ENCODE measurements at places on chromosomes 5 and 9.
A peak's percentile ranks its signal among the peaks of the same experiment; 100 is the strongest.

DNA sequence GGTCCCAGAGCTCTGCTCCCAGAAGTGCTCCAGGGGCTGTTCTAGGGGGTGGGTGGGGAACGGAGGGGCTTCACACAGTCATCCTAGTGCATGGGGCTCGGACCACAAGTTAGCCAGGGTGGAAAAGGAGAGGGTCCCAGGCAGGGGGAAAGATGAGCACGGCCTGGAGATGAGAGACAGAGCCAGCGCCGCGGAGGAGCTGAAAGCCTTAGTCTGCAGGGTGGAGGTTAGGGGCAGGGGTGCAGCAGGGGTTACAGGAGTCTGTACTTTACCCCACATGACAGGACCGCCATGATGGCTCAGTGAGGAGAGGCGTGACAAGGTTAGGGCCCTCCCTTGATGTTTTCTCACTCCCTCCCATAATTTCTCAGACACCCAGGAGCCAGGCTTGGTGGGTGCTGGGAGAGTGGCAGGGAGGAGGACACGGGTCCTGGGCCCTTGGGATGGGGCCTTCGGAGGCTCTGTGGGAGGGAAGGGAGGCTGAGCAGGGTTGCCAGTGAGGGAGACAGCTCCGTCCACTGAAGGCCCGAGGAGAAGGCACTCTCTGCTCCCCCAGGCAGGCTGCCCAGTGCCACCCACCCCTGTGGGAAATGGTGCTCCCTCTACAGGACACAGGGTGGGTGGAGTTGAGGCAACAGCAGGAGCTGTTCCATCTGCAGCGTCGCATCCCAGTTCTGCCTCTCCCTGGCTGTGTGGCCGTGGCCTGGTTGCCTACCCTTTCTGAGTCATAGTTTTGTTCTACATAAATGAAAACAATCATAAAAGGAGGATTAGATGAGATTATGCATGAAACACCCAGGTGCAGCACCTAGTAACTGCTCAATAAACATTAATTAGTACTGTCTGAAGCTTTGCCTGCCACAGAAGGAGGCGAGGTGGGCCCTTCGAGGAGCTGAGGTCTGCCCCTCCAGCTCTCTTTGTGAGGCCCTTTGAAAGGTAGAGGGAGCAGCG lies 66.2 kb downstream of the NDST1 start:
- no peak for DNase-seq

- no peak for DNase-seq
These were observed 172.6 kb upstream of the PPP2R2B start for GRCh38 chr5:147051193-147051592.

GRCh38 chr5:138824516-138824915 lies 50.6 kb downstream of the LRRTM2 start:
- DNase-seq = no peak

DNA sequence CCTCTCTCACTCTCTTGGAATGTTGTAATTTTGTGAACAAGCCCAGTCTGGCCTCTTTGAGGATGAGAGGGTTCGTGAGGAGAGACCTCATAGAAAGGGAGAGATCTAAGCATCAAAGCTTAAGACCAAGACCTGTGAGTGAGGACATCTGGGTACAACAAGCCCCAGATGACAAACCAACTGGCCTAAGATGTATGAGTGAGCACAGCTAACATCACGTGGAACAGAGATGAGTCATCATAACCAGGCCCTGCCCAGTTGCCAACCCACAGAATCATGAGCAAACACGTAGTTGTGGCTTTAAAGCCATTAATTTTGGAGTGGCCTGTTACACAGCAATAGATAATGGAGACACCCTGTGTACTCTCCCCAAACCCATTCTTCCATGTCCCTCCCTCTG lies 439.1 kb upstream of the KIF2A start:
- peak; percentile 18 for DNase-seq

GRCh38 chr9:118473521-118473920 lies 769.3 kb downstream of the TLR4 start:
- DNase-seq = peak; percentile 1

DNA sequence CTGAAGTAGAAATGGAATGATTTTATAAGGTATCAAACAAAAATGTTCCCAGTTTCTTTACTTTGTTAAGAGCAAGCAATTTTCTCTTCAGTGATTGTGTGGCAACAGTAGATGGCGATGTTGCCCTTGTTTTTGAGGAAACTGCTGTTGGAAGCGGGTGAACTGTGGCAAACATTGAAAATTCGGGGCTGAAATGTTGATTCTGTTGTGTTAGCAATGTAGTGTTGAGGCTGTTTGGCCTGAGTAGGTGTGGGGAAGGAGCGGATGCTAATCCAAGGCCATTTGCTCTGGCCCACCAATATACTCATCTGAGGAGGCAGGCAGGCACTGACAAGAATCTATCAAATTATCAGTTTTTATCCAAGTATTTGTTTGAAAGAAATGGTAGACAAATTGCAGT lies 129.8 kb downstream of the SLC12A2 start:
- peak; percentile 45 for DNase-seq

DNA sequence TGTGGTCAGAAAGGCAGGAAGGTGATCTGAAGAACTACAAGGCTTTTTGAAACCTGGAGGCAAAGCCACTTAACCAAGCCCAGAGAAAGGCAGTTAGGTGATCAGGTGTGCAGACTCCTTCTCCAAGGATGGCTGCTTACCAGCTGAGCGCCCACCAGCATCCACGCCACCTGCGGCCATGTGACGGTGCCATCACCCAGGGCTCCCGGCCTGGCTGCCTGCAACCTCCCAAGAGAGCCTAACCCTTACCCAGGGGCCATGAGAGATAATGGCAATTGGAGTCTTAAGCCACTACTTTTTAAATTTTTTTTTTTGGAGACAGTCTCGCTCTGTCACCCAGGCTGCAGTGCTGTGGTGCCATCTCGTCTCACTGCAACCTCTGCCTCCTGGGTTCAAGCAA lies 33.1 kb upstream of the PHYKPL start:
- no peak for DNase-seq

GRCh38 chr5:14341571-14342230 lies 198.6 kb downstream of the TRIO start:
- DNase-seq = no peak

GRCh38 chr9:95012902-95013301 lies 286.4 kb downstream of the AOPEP start:
- DNase-seq = no peak

GRCh38 chr5:143694357-143694756 lies 117.6 kb upstream of the HMHB1 start:
- no peak for DNase-seq

DNA sequence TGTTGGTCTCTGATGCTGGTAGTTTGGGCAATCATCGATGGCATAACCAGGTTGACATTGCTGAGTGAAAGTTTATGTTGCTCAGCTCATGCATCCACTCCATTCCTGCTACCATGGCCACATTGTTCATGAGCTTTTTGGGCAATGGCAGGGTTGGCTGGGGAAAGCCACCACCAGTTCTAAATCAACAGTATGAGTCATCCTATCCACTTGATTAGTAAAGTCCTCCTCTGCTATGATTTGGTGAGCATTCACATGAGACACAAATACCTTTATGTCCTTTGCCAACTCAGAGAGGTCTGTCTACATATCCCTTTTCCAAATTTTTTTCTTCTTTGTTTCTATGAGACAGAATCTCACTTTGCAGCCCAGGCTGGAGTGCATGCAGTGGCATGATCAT lies 129.7 kb upstream of the FBN2 start:
- DNase-seq = no peak

- no peak for DNase-seq
These were observed 39.8 kb downstream of the RASEF start for GRCh38 chr9:83023151-83023550.

DNA sequence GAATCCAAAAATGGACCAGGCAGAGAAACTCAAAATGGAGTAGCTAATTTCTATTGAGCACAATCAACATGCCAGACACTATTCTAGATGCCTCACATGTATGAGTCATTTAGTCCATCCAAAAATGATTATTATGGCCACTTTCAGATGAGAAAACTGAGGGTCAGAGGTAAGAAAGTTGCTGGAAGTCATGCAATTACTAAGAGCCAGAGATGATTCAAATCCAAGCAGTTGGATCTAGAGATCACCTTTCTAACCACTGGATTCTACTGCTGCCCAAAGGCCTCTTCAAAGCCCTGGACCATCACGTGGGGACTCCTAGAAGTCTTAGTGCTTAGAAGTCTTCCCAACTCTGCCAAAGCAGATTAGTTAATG lies 51.8 kb upstream of the HMHB1 start:
- no peak for DNase-seq

DNA sequence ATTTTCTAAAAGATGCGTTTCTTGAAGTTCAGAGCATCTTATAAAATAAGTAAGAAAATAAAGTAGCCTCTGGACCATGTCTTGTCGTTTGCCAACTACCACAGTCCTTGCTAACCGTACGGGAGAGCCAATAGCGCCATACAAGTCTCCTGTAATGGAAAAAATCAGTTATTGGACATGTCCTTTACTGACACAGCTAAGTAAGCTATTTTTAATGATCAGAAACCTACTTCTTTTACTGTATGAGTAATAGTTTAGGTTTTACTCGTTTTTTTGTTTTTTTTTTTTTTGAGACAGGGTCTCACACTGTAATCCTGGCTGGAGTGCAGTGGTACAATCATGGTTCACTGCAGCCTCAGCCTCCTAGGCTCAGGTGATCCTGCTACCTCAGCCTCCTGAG lies 37.7 kb upstream of the RAPGEF6 start:
- DNase-seq = no peak

DNA sequence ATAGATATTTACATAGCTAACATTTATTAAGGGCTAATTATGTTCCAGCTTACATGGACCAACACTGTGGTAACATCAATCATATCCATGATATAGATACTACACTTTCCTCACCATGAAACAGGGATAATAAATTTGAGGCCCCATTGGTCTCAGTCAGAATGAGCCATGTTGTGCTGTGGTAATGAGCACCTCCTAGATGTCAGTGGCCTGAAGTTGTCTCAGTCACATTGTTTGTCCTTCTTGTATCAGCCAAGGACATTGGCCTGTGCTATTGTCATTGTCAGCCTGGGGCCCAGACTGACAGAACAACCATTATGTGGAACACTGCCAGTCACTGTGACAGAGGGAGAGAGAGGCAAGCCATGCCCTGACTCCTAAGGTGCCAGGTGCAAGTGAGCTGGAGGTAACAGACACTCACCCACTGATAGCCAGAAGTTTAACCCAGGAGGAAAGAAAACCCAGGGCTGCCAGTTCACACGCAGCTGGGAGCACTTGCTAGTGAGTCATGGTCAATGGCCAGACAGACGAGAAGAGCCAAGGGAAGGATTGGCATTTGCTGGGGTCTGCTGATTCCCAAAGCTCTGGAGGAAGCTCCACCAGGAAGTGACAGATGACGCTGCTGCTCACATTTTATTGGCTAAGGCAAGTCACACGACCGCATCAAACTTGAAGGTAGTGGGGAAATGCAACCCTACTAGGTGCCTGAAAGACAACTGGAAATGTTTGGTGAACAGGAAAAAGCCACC lies 224.2 kb downstream of the MELK start:
- DNase-seq = peak; percentile 35

DNA sequence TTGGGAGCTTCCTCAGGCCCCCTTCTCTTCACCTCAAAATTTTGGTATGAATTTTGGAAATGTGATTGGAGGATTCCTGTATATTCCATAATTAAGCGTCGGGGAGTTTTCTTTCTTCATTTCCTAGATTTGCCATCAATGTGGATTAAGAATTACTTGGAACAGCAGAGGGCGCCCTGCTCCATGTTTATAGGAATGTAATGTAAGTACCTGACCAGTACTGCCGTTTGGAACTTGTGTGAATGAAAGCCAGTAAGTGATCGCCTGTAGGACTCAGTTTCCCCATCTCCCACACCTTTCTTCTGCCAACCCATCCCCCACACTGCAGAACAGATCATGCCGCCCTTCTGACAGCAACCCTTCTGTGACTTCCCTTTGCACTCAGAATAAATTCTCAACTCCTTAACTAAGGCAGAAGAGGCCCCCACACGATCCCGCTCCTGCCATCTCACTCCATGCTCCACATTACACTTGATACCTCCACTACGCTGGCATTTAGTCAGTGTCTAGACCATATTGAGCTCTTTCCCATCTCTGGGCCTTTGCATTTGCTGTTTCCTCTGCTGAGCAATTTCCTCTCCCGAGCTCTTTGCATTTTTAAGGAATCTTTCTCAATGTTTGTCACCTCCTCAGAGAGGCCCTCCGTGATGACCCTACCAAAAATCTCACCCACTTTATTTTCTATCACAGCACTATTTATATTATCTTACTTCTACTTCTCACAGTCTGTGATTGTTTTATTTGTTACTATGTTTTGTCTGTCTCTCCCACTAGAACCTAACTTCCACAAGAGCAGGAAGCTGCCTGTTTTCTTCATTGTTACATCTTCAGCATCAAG lies 79.5 kb upstream of the HTR4 start:
- peak; percentile 69 for DNase-seq

DNA sequence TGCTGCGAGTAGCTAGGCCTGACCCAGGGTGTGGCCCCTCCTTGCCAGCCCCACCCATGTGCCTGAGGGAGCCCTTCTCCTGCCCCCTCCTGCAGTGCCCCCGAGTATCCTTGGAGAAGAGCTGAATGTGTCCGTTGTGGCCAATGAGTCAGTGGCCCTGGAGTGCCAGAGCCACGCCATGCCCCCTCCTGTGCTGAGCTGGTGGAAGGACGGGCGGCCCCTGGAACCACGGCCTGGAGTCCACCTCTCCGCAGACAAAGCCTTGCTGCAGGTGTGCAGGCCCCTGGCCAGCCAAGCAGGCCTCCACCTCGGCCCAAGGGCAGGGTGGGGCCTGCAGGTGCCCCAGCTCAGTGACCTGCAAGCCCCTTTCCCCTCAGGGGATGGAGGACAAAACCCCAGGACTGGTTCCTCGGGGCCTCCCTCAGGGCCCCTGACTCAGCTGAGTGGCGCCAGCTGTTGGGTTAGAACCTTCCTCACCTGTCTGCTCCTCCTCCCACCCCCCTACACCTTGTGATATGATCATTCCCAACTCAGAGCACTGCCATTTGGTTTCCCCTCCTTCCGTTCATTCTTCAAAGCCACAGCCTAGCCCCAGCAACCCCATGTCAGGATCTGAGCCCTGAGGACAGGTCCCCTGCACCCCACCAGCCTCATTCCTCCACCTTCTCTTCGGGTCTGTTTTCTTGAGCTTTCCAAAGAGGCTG lies 80.0 kb upstream of the ASS1 start:
- no peak for DNase-seq

DNA sequence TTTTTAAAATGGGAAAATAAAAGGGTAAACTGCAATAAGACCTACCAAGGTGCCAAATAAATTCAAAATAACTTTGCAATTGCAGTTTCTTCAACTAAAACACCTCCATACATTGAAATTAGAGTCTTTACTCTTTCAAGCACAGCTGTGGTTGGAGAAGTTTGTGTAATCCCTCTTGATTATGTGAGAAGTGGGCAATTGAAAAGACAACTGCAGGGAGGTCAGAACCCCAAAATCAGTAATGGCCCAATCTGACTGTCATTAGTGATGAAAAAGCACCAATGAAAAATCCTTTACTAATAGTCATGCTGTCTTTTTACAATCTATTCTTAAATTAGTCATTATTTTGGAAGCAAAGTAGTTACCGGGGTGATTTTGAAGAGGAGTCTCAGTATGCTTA lies 116.7 kb upstream of the RGMB start:
- DNase-seq = no peak

GRCh38 chr5:9559965-9560364 lies 14.1 kb upstream of the SEMA5A start:
- no peak for DNase-seq

GRCh38 chr5:76664079-76664478 lies 40.9 kb upstream of the F2RL2 start:
- no peak for DNase-seq

GRCh38 chr5:53820802-53821171 lies 260.3 kb downstream of the NDUFS4 start:
- no peak for DNase-seq

GRCh38 chr5:148934895-148935400 lies 108.5 kb downstream of the ADRB2 start:
- DNase-seq = no peak

All from NCI-H2029 (cell line).